HFFc6 (cell line): ENCODE measurements at places on chromosomes 3 and 15. TPM values are rescaled to one million over a fixed set of nuclear protein-coding genes. Genes with fewer than 3 reads are reported as not detected.

DNA sequence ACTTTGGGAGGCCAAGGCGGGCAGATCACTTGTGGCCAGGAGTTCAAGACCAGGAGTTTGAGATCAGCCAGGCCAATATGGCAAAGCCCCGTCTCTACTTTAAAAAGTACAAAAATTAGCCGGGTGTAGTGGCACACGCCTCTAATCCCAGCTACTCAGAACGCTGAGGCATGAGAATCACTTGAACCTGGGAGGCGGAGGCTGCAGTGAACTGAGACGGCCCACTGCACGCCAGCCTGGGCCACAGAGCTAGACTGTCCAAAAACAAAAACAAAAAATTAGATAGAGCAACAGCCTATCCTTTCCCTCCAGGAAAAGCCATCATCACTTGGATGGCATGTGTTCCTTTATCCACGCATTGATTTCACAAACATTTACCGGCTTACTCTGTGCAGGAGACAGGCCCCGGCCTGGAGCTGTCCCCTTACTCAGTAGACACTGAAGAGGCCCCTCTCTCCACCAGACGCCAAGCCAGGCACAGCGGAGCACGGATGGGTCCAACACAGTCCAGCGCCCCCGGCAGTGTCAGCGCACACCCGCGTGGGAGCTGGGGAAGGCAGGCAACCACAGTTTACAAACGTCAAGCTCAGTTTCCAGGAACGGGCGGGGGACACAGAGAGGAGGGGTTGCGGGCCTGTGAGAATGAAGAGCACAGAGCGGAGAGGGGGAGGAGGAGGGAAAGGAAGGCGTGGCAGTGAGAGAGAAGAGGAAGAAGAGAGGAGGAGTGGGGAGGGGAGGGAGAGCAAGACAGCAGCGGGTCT, 3.1 kb downstream of the GP5 start:
- DNase-seq: no peak

- no peak for DNase-seq
These were observed 90.2 kb downstream of the GABRB3 start for GRCh38 chr15:26682598-26683164.

The COL6A5 gene
- not detected in 3 replicates for total RNA-seq

GRCh38 chr3:19074257-19074900, 73.9 kb upstream of the KCNH8 start:
- DNase-seq: no peak

The ZMYND10 gene
- total RNA-seq: 0.54 to 1.1 TPM in 2 of 3 replicates, not detected in the other

DNA sequence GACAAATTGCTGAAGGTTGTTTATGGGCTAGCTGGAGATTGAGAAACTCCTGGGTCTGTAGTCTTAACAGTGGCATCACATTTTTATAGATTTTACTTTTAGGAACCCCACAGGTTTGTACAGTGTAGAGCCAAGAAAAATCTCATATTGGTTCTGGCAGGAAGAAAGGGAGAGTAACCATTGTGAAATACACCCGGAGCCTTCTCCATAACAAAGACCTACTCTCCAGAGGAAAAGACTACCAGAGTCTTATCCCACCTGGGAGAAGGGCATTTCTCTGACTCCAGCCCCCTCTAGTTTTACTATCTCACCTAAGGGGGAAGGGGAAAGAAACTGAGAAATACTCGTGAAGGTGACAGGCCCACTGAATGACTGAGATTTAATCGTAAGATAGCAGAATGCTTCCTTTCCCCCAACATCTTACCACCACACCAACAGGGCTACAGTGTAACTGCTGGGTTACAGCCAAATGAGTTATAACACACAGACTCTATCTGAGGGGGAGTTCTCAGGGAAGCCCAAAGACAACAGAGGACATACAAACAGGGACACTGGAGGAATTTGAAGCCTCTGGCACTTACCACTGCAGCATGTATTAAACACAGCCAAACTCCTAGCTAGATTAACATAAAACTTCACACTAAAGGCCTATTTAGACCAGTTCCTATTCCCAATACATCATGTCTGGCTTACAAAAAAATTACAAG, 56.1 kb downstream of the SYN2 start:
- DNase-seq: no peak

The ARPIN gene
- 5.9 to 9.3 TPM (median 7.7 TPM) in 3 replicates for total RNA-seq

The C2CD4A gene
- total RNA-seq: not detected in 3 replicates

The GXYLT2 gene
- 2.8 to 4.0 TPM (median 3.7 TPM) in 3 replicates for total RNA-seq

DNA sequence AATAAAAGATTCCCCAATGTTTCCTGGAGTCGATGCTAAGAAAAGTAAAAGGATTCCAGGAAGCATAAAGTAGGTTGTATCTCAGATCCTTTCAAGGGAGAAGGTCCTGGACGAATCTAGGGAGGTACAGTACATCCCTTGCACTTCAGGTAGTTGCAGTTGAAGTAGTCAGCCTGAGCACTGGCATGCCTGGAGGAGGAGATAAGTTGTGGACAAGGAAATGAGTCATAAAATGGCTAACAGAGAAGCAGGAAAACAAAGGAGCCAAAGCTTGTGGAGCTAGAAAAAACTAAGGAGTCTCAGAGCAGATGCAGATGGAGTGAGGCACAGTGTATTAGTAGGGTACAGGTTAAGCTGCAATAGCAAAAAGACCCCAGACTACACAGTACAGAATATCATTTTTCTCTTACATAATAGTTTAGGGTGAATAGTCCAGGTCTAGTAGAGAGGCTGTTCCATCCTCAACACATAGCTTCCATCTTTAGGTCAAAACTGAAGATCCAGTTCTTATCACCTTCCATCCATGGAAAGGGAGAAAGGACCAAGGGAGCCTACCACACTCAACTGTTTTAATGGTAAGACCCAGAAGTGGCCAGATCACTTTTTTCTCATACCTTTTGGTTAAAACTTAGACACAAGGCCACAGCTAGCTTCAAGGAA, 41.3 kb downstream of the COL6A5 start:
- no peak for DNase-seq
